ENCODE measurements at places on chromosomes 7 and 10.

DNA sequence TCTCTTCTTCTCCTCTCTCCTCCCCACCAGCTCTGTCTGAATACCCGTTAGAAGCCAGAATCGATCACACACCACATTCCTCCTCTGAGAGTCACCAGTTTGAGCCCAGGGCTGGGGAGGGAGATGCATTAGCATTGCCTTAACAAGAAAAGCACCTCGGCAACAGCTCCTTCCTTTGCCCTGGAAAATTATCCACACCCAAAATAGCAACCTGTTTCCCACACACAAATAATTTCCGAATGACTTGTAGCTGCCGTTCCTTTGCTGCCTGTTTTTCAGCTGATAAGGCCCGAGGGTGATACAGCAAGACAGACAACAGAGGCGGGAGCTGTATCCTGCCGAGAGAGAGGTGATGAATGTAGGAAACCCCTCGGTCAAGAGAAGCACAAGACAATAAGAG is 91.3 kb downstream of the CPXM2 start:
- no peak for DNase-seq

- DNase-seq = no peak
Measured at GRCh38 chr10:132899751-132900065, 42.7 kb downstream of the CFAP46 start.

DNA sequence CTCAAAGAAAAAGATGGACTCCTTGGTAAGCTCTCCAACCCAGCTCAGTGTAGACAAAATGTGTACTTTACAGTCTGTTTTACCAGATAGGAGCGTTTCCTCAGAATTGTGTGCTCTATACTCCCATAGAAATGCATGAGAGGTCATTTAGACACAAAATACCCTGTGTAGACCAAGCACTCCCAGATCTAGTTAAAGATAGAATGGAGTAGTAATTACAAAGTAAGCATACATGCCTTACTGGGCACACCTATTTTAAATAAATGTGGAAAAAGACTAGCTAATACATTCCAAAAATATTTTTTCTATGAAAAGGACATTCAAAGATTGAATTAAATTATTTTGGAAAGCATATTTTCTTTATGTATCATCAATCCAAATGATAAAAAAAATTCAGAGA is 271.9 kb upstream of the DGKB start:
- DNase-seq = no peak

DNA sequence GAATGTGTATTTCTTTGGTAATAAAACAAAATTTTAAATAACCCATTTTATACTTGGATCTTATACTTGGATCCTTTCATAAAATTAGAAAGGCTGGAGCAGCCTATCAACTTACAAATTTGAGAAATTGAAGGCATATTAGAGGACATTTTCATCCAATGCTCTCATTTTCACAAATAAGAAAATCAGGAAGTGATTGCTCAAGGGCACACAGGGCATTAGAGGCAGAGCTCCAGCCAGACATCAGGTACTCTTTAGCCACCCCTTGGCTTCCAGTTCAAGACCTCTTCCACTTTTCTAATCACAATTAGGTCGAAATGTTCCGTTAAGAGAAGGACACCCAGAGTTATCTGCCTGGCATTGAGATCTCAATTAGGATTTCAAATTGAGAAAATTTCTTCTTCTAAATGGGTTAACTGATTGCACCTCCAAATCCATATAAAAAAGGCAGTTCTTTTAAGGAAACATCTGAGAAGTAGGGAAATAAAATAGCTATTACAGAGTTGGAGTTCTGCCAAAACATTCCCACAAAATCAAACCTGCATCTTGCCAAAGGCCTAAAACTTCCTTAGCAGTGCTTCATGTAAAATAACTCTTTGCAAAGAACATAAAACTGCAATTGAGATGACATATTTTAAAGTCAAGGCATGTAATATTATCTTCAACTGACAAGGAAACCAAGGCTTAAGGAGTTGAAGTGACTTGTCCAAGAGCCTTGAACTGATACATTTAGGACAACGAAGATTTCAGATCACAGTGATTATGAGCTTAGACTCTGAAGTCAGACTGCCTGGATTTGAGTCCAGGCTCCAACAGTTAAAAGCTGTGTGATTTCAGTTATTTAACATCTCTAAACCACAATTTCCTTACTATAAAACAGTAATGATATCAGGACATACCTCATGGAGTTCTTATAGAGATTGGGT is 2.4 kb downstream of the ACTA2 start:
- no peak for DNase-seq

DNA sequence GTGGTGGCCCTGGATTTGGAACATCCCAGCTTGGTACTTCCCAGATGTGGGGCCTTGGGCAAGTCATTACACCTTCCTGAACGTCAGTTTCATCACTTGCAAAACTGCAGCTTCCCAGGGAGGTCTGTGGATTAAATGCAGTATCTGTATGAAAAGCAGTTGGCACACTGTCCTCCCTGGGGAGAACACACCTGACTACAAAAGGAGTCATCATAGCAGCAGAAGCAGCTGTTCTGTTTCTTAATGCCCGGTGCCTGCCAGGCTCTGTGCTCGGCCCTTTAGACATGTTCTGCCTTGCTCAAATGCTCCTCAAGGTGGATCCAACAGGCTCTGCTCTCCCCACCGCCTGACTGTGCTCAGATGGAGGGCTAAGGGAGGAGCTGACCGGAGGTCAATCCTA is 31.0 kb downstream of the CDCA7L start:
- DNase-seq = no peak

All from substantia nigra (tissue), 51 donors.